Kidney (tissue), 22 donors: ENCODE measurements at places on chromosomes 4 and X.
A peak's percentile ranks its signal among the peaks of the same experiment; 100 is the strongest.

- no peak for DNase-seq
Observed at GRCh38 chrX:117765211-117765610, 351.4 kb downstream of the KLHL13 start.

GRCh38 chrX:18933617-18934016 is 50.3 kb downstream of the PHKA2 start:
- DNase-seq = no peak

DNA sequence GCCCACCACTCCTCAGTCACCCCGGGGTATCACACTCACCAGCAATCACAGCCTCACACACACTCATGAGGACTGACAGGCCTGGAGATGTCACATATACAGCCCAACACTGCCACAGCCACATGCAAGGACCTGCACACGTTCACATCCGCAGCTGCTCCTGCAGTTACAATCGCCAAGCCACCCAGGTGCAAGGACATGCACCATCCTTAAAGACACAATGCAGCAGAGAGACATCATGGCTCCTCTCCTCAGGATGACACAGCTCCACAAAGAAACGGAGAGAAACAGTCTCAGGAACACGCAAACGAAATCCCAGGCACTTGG is 1.1 kb downstream of the PCSK1N start:
- no peak for DNase-seq

DNA sequence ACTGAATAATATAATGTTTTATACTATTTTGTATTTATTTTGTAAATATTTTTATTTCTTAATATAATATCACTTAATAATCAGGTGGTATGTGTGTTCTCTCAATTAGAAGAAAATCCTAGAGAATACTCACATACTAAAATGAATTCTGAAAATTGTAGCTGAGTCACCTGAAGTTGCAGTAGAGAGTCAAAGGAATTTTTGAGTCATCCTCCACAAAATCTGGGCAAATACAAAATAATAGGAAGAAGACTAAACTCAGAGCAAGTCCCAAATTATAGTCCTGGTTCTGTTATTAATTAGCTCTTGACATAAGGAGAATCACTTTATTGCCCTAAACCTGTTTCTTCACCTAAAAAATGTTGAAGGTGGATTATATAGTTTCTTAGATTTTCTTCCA is 57.8 kb downstream of the SPATA4 start:
- no peak for DNase-seq

GRCh38 chrX:53211391-53211978 is 13.5 kb downstream of the KDM5C start:
- DNase-seq = no peak

DNA sequence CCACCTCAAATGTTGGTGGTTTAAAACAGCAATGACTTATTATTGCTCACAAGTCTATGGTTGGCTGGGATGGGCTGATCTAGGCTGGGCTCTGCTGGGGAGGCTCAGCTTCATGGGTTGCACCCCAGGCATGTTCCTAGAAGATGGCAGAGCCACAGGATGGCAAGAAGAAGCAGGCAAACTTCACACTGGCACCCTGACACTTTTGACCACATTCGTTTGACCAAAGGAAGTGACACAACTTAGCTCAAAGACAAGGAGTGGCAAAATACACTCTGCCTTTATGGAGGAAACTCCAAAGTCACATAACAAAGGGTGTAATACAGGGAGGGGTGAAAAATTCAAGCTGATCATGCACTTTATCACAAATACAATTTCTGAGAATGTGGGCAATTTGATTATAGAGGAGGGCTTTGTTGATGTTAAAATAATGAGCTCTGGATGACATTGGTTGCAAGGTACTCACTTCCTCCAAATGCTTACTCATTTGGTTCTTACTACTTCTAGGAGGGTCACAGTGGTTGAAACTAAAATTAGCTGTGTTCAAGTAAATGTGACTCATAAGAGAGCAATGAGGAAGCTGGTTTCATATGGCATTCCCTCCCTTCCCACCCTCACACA is 249.2 kb upstream of the RPS6KA3 start:
- no peak for DNase-seq

DNA sequence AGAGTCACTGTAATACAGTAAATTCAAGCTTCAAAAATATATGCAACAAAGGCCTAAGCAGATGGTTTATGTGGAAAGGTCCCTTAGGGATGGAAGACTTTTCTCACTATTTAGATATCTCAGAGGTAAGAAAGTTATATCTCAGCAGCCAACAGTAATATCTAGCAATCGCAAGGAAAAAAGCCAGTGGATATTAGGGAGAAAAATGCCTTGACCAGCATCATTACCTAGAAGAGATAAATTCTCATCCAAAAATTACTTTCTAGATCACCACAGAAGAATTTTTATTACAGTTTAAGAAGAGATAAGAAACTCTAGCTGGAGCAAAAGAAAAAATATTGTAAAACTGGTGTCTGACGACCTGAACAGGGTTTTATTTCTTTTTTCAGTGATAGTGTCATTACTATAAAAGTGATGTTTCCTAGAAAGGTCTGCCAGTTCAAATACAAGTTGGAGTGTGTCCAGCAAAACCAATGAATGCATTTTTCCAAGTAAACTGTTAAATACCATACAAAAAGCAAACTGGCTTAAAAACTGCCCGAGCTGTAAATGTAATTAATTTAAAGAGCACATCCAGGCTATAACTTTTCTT is 100.0 kb downstream of the ATP11C start:
- DNase-seq = no peak

GRCh38 chr4:14177987-14178386 is 550.5 kb upstream of the BOD1L1 start:
- DNase-seq = peak; percentile 11

DNA sequence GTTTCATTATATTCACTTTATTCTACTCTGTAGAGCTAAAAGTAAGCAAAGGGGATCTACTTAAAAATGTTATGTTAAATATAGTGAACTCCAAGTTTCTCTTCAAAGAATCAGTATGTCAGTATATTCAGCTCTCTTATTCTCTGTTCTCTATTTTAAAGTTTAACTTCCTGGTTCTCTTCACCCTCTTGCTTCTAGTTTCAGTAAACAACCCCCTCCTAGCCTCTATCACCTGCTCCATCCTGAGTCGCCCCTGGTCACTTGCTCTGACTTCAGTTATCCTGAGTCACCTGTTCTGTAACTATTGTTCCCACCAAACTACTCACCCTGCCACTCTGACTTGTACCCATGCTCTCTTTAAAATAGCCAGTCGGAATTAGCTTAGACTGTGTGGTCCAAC is 180.9 kb upstream of the AADAT start:
- DNase-seq = no peak

DNA sequence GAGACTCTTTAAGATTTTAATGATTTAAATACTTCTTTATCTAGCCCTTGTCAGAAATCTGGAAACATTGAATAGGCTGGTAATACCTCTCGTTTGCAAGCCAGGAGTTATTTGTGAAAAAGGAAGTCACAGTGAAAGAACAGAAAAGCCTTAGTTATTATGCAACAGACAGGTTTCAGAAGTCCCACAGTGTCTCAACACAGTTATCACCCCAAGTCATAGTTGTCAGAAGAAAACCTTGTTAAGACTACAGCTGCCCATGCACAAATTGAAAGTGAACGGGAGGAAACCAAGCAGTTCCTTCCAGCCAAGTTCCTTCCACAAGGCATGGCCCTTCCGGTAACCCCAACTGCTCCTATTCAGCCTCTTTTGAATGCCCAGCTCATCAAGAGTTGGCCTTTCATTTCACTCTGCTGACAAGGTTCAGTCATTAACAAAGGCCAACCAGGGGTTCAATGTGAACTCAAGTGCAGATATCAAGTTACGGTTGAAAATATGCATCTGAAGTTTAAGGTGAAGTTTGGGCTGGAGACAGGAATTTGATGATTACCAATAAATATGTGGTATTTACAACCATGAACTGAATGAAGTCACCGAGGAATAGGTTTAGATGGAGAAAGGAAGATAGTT is 15.6 kb downstream of the ALPK1 start:
- no peak for DNase-seq

- peak; percentile 39 for DNase-seq
Observed at GRCh38 chr4:38757945-38758600, 24.7 kb downstream of the TLR10 start.

- no peak for DNase-seq
Observed at GRCh38 chr4:102761296-102761701, 531 bp upstream of the MANBA start.

DNA sequence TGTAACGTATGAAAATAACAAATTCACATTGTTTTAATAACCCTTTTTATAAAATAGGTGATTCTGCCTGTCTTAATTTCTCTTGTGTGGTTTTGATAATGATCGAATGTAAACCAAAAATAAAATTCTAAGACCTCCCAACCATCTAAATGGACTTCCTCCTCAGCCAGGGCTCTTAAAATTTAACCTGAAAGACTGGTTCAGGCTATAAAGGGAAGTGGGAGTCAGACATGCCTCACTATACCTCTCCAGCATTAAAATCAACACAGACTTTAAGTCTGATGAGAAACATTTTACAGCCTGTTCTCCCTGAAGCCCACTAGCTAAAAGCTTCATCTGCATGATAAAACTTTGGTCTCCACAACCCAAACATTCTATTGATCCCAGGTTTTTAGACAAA is 97.6 kb upstream of the STIM2 start:
- no peak for DNase-seq

DNA sequence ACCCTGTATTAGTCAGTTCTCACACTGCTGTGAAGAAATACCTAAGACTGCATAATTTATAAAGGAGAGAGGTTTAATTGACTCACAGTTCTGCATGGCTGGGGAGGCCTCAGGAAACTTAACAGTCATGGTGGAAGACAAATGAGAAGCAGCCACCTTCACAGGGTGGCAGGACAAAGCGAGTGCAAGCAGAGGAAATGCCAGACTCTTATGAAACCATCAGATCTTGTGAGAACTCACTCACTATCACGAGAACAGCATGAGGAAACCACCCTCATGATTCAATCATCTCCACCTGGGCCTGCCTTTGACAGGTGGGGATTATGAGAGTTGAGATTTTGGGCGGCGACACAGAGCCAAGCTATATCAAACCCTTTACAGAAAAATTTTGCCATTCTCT is 722.4 kb downstream of the RAB28 start:
- DNase-seq = no peak

DNA sequence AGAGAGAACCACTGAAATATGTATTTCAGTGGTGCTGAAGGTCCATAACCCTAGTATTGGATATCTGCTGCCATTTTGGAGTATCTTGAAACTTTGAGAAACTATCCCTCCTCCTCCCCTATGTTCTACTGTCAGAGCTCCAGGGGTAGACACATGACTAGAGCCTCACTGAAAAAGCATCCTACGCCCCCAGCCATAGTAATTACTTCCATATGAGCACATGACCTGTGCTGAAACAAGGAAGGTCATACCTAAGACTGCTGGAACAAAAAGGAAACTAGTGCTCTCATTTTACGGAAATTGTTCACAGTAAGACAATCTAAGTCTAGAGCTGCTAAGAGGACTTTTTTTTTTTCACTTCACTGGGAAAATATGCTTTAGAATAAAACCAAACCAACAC is 42.0 kb upstream of the MAPK10 start:
- no peak for DNase-seq

GRCh38 chr4:168480931-168481611 is 779 bp upstream of the DDX60L start:
- peak; percentile 54 for DNase-seq

DNA sequence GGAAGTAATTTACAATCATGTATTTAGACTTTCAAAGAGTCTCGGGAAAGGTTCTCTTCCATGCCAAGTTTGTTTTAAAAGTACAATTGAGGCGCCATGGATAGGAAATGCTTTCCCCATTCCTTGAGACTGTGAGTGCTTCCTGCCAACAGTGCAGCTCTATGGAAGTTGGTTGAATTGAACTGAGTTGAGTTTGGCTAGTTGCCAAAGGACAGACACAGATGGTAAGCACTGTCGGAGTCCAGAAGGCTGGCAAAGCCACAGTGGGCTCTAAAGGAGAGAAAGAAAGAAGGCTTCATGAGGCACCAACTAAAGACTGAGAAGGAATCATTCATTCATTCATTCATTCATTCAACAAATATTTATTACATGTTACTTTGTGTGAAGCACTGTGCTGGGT is 4.3 kb upstream of the KCNE5 start:
- no peak for DNase-seq

- DNase-seq = no peak
Observed at GRCh38 chr4:16337936-16338335, 111.7 kb upstream of the TAPT1 start.

- no peak for DNase-seq
Observed at GRCh38 chr4:148164557-148164956, 277.7 kb downstream of the NR3C2 start.

GRCh38 chr4:187478292-187479140 is 517.1 kb upstream of the ZFP42 start:
- DNase-seq = no peak

- DNase-seq = peak; percentile 26
Observed at GRCh38 chr4:138406876-138407275, 164.7 kb upstream of the SLC7A11 start.

- DNase-seq = no peak
Observed at GRCh38 chr4:136690360-136690759, 841.9 kb downstream of the PCDH18 start.

GRCh38 chr4:172698256-172698655 is 470.4 kb upstream of the GALNT7 start:
- DNase-seq = no peak

- no peak for DNase-seq
Observed at GRCh38 chr4:127732623-127733328, 2.6 kb downstream of the SLC25A31 start.

GRCh38 chrX:47321386-47321785 is 49.0 kb upstream of the ZNF157 start:
- DNase-seq = peak; percentile 88

DNA sequence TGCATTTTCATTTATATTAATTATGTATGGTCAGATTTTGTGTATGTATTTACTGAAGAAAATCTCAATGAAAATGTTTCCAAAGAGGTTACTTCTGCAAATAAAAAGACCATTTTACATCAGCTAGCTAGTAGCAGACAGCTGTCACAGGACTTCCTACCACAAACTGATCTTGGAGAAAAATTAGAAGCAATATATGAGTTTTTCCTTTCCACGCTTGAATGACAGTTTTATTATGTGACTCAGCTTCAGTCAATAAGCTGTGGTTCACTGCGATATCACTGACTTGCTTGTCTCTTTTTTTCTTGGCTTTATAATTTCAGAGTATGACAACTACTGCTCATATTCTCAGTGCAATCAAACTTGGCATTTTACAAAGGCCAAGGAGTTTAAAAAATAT is 787.4 kb upstream of the GALNTL6 start:
- no peak for DNase-seq

- no peak for DNase-seq
Observed at GRCh38 chr4:76532805-76533204, 97.8 kb downstream of the SHROOM3 start.

GRCh38 chr4:80134936-80135701 is 62.1 kb upstream of the ANTXR2 start:
- no peak for DNase-seq

- DNase-seq = peak; percentile 51
Observed at GRCh38 chrX:47499293-47499692, 16.3 kb upstream of the ZNF41 start.

DNA sequence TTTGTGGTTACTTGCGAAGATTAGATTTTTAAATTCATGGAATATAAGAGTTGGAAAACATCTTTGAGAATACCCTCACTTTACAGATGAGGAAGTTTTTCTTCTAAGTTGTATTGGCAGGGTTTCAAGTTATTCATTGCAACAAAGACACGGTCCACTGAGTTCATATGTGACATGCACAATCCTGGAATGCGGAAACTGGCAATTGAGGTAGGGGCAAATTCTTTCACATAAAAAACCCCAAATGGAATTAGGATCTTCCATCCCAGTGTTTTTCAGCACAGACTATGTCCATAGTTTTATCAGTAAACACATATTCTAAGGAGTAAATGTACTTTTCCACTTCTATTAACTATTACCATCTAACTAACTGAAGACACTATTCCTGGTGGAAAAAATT is 81.8 kb upstream of the NAP1L5 start:
- DNase-seq = peak; percentile 76

- no peak for DNase-seq
Observed at GRCh38 chr4:166482758-166483157, 609.7 kb downstream of the TLL1 start.
